Liver (tissue), 10 donors: ENCODE measurements at places on chromosomes 16 and 17.

- DNase-seq, result no peak
These were observed 2.3 kb downstream of the HSD11B2 start for GRCh38 chr16:67433131-67433719.

DNA sequence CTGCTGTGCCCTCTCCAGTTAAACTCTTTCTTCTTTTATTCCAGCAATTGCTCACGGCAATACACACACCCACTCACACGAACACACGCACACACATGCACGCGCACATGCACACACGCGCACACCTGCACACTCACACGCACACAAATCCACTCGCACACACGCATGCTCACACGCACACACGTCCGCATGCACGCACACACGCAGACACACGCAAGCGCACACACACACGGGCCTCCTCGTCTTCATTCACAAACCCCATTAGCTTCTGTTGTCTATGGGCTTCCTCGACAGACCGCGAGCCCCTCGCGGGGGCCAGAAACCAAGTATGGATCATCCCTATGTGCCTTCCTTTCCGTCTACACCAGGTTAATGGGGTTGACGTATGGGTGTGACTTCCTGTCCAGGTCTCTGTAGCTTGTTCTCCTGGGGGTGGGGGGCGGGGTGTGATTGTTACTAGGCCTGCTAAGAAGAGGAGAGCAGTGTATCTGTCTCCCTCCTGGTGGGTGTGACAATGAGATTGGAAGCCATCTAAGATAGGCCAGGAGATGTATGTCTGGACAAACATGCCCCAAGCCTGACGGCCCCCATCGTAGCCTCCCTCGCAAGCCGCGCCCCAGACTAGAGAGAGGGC is 670 bp upstream of the CTF1 start:
- DNase-seq, result no peak

- no peak for DNase-seq
These were observed 49.2 kb downstream of the CRISPLD2 start for GRCh38 chr16:84868829-84869472.

GRCh38 chr17:37605813-37606505 is 3.3 kb downstream of the SYNRG start:
- DNase-seq, result no peak

- DNase-seq, result no peak
These were observed 105.2 kb downstream of the RPTOR start for GRCh38 chr17:80649672-80650330.

DNA sequence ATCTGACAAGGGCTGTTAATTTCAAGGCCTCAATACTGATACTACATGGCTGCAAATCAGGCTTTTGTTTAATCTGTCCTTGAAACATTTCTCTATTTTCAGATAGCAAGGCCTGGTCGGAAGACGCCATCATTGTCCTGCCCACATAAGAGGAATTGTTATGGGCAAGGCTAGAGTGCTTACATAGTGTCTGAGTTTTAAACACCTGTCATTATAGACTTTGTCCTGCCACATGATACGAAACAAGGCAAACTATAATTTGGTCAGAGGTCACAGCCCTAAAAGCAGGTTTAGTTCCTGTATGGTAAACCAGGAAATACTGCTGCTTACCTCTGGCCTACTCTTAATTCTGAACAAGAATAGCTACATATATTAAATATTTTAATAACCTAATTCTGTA is 104.4 kb downstream of the SSH2 start:
- no peak for DNase-seq

GRCh38 chr17:4386406-4386805 is 19.9 kb upstream of the UBE2G1 start:
- no peak for DNase-seq

DNA sequence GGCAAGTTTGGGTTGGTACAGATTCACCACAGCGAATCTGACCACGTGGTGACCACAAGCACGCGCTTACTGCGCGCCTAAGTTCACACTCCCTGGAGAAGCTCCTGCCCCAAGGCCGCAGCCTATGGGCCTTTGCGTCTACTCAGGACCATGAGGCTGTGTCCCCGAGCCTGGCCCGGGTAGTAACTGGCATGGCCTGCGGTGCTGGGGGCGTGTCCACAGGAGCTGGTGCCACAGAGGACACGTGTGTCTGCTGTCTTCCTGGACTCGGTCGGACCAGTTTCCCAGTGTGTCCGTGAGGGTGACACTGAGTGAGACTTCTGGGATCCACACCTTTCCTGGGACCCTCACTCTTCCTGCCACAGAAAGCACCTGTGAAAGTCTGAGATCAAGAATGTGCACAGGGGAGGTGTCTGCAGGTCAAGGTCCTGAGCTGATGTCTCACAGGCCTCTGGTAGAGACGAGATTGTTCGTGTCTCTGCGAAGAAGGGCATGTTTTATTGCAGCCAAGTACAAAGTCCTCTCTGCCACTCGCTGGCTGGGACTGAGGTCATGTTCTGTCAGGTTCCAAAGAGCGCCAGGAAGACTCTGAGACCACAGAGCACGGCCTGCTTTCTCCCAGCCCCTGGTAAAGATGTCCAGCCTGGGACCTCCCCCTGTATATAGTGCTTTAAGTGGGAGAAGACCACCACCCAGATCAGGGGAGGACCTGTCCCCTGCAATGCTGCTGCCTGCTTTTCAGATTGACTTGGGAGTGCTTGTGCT is 25.2 kb upstream of the CAPN15 start:
- DNase-seq, result no peak

GRCh38 chr17:18257268-18257981 is 1.1 kb downstream of the FLII start:
- DNase-seq, result peak; percentile 63

GRCh38 chr16:20306401-20306800 is 20.9 kb downstream of the GP2 start:
- no peak for DNase-seq

DNA sequence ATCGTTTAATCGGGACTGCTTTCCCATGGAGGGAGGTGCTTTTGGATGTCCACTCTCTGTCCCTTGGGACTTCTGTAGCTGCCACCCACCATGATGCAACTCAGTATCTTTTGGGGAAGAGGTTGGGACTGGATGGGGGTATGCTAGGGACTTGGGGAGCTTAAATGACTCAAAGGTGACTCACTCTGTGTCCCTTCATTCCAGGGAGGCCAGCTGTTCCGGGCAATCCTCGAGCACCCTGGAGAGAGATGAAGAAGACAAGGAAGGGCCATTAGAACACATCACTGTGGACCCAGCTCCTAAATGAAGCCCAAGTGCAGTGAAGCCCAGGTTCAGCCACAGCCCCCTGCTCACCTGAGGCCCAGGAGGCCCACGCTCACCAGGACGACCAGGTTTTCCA is 4.6 kb downstream of the COL1A1 start:
- DNase-seq, result no peak

DNA sequence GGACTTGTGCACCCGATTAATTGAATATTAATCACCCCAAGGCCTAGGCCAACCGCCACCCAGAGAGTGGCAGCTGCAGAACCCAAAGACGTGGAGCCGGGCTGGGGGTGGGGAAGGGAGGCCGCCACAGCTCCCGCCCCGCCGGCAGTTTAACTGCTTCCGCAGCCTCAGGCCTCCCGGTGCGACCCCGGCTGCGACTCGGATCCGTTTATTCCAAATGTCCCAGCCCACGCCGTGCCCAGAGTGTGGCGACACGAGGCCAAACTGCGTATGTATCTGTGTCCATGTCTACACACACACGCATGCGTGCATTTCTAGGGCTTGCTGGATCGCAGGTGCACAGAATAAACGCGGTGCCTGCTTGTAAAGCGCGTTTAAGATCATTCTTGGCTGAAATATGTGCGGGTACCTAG is 802 bp upstream of the TOB1 start:
- DNase-seq, result peak; percentile 72

GRCh38 chr17:72219824-72220493 is 99.1 kb downstream of the SOX9 start:
- no peak for DNase-seq

DNA sequence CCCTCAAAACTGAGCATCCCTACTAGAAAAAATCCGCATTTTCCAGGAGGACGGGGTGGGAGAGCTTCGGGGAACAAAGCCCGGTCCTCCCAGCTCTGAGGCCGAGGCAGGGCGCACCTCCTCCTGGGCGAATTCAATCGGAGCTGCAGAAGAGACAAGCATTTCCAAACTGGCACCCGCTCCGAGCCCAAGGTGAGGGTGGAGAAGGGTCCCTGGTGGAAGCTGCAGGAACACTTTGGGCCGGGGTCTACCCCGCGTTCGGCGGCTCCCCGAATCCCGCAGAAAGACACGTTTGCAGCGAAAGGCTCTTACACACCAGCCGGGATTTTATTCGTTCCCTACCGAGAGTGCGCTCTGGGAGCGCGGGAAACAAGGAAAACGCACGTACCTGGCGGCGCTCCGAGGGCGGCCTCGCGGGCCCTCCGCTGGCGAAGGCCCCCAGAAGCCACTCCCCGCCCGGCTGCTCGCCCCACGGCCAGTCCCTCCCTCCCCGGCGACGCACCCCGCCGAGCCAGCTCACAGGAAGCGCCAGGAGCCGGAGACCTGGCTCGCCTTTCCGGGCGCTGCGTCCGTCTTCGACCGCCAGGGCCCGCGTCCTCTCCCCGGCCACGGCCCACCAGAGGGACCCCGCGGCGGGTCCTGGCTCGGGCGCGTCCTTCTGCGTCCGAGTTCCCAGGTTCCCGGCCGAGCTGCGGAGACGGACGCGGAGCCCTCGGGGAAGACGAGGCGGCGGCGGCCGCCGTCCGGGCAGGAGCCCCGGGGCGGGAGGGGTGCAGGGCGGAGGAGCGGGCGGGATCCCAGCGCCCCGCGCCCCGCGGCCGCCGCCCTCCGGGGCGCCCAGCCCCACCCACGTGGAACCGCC is 49.8 kb upstream of the BAHCC1 start:
- DNase-seq, result no peak

- no peak for DNase-seq
These were observed 6.5 kb downstream of the SNRNP25 start for GRCh38 chr16:60166-60565.

DNA sequence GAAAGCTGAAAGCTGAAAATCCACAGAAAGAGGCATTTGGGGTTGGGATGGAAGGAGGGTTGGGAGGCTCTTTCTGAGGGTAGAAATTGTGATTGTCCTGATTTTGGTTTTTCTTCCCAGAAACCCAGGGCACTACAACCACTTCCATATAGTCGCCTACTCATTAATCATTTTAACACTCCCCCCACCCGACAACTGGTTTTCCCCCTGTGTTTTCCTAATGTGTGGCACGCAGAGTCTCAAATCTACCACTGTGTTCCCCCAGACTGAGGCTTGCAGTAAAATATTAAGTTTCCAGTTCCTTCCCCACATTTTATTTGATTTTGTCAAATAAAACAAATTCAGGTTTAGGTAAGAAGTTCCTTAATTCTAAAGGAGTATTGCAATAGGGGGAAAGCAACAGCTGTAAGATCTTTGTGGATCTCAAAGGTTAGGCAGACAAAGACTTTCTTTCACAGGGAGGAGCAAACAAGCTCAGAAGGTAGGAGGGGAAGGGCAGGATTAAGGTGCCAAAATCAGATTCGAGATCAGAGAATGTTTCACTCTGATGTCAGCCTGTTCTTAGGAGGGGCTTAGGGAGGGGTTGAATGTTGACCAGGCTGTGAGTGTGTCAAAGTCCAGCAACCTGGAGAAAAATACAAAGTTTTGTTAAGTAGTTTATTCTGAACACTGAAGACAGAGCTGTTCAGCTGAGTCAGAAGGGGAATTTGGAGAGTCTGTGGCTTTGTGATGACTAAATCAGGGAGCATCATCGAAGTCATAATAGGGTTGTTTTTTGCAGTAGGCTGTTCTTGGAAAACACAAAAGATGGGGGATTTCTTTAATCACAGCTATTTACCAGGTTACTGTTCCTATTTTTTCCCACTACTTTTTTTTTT is 3.6 kb downstream of the ZNF267 start:
- no peak for DNase-seq

GRCh38 chr17:38690386-38690785 is 14.7 kb upstream of the MLLT6 start:
- DNase-seq, result no peak

DNA sequence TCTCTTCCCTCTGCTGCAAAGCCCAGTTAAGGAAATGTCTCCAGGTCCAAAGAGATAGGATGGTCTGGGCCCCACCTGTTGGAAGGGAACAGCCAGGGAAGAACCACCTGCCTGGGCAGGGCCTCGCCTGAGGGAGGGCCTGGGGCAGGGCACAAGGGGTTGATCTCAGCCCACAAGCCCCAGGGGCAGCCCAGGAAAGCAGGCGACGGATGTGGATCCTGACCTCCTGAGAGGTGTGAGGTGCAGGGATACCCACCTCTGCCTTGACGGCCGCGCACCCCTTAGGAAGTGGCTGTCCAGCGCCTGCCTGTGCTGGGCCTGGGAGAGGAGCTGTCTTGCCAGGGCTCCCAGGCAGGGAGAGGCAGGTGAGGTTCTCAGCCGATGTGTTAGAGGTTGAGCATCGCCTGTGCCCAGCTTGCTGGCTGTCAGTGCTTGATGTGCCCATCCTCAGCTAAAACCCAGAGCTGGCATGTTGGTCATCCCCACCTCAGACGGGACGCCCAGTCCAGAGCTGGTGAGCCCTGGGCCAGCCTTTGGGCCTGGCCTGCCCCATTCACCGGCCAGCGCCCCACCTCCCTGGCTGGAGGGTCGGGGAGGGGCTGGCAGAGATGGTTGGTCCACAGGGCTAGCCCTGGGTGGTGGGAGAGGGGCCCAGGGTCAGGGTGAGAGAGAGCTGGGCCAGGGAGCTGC is 434 bp downstream of the CEMP1 start:
- no peak for DNase-seq

DNA sequence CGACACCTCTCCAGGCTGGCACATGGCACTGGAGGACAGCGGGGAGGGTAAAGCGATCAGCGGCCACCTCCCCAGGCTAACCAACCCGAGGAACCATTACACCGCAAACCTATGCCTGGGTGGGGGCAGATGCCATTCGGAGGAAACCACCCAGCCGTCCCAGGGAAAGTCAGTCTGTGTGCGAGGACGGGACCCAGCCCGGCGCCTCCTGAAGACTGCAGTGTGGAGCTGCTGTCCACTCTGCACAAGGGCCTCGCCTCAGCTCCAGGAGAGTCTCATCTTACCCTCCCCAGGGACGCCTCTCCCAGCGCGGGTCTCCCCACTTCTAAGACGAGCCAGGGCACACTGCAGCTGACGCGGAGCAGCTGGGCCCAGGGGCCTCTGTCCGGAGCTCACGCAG is 8.0 kb downstream of the SLC38A10 start:
- no peak for DNase-seq

GRCh38 chr17:71942626-71943025 is 178.2 kb upstream of the SOX9 start:
- DNase-seq, result no peak

- no peak for DNase-seq
These were observed 215.7 kb downstream of the IRX3 start for GRCh38 chr16:54070789-54071343.

- no peak for DNase-seq
These were observed 180.7 kb downstream of the BANP start for GRCh38 chr16:88131966-88132365.

DNA sequence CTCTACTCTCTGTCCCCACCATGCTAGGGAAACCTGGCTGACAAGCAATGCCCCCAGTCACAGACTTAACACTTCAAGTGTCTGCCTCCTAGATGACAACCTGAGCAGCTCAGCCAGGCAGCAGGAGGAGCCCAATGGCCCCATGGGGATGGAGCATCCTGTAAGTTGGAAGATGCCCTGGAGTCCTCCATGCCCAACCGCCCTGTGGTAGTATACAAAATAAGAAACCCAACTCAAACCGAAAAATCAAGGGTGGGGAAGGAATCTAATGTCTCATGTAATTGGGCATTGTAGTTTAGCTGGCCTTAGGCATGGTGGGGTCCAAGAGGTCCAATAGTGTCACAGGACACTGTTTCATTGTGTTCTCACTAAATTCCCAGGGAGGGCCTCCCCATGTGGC is 104.0 kb downstream of the AIPL1 start:
- DNase-seq, result no peak
